ENCODE measurements at places on chromosomes 2 and 18.
A peak's percentile ranks its signal among the peaks of the same experiment; 100 is the strongest.

DNA sequence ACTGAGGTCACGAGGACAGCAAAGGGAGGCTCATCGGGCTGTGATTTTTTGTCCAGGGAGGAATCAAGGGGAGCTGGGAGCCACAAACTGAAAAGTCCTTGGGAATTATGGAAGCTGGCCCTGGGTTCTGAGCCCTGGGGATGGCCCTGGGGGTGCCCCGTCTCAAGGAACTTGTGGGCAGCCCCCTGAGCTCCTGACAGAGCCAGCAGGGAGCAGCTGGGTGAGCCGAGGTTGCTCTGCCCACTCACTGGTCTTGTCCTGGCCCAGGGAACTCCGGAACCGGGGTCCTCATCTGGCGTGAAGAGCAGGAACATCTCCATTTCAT is 61.3 kb upstream of the HDAC4 start:
- DNase-seq: no peak

DNA sequence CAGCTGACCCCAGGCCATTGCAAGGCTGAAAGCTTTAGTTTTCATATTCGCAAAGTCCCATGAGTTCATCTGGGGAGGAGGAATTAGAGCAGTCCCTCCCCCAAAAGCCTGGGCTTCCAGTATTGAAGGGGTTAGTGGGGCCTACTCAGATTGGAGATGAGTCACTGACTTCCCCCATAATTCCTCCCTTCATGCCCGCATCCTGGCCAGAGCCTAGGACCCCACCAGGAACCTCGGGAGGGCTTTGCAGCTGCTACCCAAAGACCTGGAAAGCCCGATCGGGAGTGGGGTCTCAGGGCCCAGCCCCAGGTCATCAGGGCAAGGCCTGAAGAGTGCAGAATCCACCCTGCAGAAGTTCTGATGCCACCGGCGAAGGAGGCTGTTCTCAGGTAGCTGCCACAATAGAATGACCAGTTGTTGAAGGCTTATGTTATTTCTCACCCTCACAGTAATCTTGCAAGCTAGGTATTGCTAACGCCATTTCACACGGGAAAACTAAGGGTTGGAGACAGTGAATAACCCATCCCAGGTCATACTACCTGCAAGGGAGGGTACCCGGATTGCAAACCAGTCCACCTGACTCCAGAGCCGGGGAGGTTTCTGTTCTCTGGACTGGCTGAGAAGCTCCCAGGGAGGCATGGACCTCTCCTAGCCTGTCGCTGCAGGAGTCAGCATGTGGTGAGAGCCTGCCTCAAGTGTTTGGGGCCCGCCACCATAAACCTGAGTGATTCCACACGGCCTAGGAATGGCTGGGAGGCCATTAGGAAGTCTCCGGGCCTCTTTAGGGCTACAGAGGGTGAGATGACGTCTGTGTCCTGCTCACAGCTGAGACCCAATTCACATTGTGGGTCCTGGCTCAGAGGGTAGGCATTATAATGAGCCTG is 5.8 kb upstream of the ARID5A start:
- no peak for DNase-seq

GRCh38 chr2:235551965-235552364 is 58.1 kb downstream of the AGAP1 start:
- DNase-seq: peak; percentile 24

GRCh38 chr2:53987336-53987921 is 16.6 kb upstream of the PSME4 start:
- peak; percentile 84 for DNase-seq

GRCh38 chr18:78603102-78603983 is 376.3 kb upstream of the SALL3 start:
- no peak for DNase-seq

GRCh38 chr2:18701981-18702380 is 112.6 kb upstream of the NT5C1B start:
- DNase-seq: no peak

DNA sequence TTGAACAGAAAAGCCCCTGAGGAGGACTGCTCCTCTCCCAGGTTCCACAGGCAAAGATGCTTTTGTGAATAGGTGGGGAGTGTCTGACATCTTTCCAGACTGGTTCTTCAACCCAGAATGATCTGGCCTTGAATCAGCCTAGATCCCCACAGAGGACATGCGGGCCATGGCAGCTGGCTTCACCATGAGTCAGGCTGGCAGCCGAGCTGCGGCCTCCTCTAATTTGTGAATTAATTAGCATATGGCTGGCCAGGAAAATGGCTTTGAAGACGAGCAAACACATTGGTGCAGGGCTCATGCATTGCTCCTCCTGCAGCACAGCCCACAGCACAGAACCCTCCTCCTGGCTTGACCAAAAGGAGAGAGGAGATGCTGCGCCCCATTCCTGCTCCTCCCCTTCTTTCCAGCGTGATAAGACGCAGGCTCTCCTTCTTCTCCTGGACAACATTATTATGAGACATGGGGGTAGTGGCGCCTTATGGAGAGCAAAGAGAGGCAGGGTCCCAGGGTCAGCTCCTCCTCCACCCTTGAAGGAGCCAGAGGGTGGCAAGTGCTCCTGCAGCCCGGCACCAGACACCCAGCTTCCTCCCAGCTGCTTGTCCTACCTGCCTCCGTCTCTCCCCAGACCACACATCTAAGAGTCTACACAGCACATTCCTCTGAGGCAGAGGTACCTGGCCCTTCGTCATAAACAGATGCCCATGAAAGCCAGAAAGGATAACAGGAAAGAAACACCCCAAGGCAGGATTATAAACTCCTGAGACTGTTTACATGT is 66.7 kb downstream of the EDAR start:
- no peak for DNase-seq
